ENCODE measurements at places on chromosomes 13 and 19. TPM values are rescaled to one million over a fixed set of nuclear protein-coding genes. Genes with fewer than 3 reads are reported as not detected.

The PDX1 gene
- not detected for total RNA-seq

The MAB21L1 gene
- 1.1 TPM for total RNA-seq

The FSD1 gene
- not detected for total RNA-seq

The MED29 gene
- total RNA-seq, result 52.8 TPM

The PDE4C gene
- total RNA-seq, result not detected

The CNN1 gene
- total RNA-seq, result 327 TPM

The ERICH4 gene
- total RNA-seq, result not detected

The CEACAM21 gene
- total RNA-seq, result not detected

DNA sequence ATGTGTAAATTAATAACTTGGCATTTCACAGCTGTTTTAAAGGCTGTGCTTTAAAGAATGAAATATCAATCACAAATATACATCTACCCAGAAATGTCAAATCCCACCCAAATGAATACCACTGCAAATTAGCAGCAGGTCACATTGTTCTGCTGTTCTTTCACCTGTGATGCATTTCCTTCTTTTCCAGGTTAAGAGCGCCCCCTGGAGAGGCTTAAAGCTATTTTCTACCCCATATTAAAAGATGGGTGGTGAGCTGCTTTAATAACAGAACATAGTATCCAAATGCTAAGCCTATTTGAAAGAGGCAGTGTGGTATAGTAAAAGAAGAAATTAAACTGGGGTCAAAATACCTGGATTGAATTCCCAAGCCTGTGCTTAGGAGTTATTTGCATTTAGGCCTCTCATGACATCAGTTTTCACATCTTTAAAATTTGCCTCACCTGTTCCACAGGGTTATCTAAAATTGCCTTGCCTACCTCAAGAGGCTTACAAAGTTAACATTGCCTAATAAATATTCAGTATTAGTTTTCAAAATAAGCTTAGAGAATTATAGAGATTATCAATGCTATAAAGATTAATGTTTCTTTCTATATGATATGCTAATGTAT lies 396.9 kb upstream of the SLITRK5 start:
- H3K4me1 ChIP-seq, result no peaks in the 10 kb centered on the region
- no peak for DNase-seq
- no peak overlapping the region for H3K4me3 ChIP-seq
- H3K36me3 ChIP-seq, result no peaks in the 10 kb centered on the region

DNA sequence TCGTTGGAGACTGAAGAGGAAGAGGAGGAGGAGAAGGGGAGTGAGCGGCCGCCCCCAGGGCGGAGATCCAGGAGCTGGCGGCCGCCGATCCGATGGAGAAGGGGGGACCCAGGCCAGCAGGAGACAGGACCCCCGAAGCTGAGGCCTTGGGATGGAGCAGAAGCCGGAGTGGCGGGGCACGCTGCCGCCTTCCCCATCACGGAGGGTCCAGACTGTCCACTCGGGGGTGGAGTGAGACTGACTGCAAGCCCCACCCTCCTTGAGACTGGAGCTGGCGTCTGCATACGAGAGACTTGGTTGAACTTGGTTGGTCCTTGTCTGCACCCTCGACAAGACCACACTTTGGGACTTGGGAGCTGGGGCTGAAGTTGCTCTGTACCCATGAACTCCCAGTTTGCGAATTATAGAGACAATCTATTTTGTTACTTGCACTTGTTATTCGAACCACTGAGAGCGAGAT lies 1.8 kb downstream of the GADD45B start:
- peak overlapping the region; percentile 89 for H3K27ac ChIP-seq
- H3K27me3 ChIP-seq, result no peaks in the 10 kb centered on the region
- peak overlapping the region; percentile 70 for H3K4me3 ChIP-seq
- DNase-seq, result peak; percentile 40

GRCh38 chr19:32450217-32450616 lies 44.6 kb downstream of the DPY19L3 start:
- H3K4me1 ChIP-seq, result no peaks in the 10 kb centered on the region
- H3K36me3 ChIP-seq, result no peaks in the 10 kb centered on the region
- no peak for DNase-seq
- no peak overlapping the region for H3K4me3 ChIP-seq

DNA sequence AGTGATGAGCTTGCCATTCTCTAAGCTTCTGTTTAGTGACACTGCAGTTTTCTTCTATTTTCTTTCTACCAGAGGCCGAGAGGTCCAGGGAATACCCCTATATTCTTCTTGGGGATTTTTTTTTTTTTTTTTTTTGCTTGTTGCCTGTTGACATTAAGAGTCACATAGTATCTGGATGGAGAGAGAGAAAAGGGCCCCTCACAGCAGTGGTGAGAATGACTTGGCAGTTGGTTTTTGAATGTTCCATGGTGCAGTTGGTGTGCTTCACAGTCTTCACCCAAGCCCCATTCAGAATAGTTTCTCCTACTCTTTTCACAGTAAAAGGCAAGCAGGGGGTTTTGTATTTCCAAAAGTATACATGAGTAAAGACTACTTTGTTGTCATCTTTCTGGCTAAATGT lies 577.9 kb downstream of the LMO7 start:
- H3K27ac ChIP-seq, result no peak overlapping the region
- H3K4me3 ChIP-seq, result no peak overlapping the region
- no peaks in the 10 kb centered on the region for H3K27me3 ChIP-seq

- no peaks in the 10 kb centered on the region for H3K27me3 ChIP-seq
- no peak for DNase-seq
- no peaks in the 10 kb centered on the region for H3K4me1 ChIP-seq
- H3K36me3 ChIP-seq, result no peaks in the 10 kb centered on the region
These were observed 360.6 kb upstream of the TMTC4 start for GRCh38 chr13:101035119-101035620.

- H3K36me3 ChIP-seq, result no peaks in the 10 kb centered on the region
- no peak overlapping the region for H3K4me3 ChIP-seq
- no peak overlapping the region for H3K27ac ChIP-seq
- H3K27me3 ChIP-seq, result no peaks in the 10 kb centered on the region
These were observed 107.2 kb upstream of the MLNR start for GRCh38 chr13:49112782-49113525.

DNA sequence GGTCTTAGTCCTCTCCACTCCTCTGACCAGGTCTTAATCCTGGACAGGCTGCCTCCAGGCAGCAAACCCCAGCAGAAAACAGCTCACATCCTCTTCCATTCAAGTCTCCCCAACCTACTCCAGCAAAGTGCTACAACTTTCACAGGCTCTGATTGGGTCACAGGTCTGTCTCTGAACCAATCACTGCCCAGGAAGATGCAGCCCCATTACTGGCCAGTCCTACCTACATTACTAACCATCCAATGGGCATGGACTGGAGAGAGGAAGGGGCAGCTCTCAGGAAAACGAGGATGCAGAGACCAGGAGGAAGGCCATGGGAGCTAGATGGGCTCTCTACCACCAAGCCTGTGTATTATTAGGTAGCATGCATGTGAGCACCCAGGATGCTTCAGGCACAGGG lies 12.2 kb downstream of the MED26 start:
- H3K36me3 ChIP-seq, result no peaks in the 10 kb centered on the region
- H3K4me1 ChIP-seq, result peaks cover 18% of the 10 kb centered on the region
- no peak overlapping the region for H3K27ac ChIP-seq
- no peaks in the 10 kb centered on the region for H3K27me3 ChIP-seq

- H3K36me3 ChIP-seq, result no peaks in the 10 kb centered on the region
- no peaks in the 10 kb centered on the region for H3K4me1 ChIP-seq
- H3K4me3 ChIP-seq, result peak overlapping the region; percentile 7
- DNase-seq, result no peak
- peak overlapping the region; percentile 21 for H3K27ac ChIP-seq
These were observed 36.2 kb upstream of the SLC46A3 start for GRCh38 chr13:28754698-28755545.

- no peak overlapping the region for H3K27ac ChIP-seq
- no peaks in the 10 kb centered on the region for H3K36me3 ChIP-seq
- DNase-seq, result no peak
- H3K4me1 ChIP-seq, result no peaks in the 10 kb centered on the region
These were observed 339.2 kb downstream of the DNAJC15 start for GRCh38 chr13:43362556-43362955.

DNA sequence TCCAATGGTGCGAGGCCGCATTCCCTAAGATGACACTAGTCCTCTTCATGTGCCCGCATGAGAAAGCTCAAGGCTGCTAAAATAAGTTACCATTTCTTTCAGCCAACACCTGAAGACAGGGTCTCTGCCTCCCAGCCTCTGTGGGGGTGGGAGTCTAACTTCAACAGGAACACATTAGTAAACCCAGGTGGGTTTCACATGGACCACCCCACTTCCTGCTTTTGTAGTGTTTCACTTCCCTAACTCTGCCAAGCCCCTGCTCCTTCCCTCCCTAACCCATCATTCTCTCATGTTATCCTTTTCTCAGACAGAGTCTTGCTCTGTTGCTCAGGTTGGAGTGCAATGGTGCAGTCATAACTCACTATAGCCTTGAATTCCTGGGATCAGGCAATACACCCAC lies 783.6 kb downstream of the UQCRFS1 start:
- H3K4me3 ChIP-seq, result no peak overlapping the region
- no peaks in the 10 kb centered on the region for H3K4me1 ChIP-seq
- no peaks in the 10 kb centered on the region for H3K27me3 ChIP-seq
- H3K27ac ChIP-seq, result no peak overlapping the region
- no peak for DNase-seq
- H3K36me3 ChIP-seq, result no peaks in the 10 kb centered on the region

DNA sequence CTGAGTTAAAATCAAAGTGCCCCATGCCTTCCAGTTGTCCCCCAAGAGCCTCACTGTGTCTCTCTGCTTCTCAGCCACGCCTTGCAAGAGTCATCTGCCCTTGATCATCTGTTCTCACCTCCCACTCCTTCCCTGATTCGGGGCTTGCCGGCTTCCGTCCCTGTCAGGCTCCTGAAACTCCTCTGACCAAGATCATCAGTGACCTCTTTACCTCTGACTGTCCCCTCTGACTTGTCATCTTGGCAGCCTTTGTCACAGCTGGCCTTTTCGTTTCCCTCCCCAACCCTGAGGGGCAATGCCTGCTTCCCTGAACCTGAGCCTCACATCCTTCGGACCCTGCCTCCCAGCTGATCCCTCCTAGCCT lies 66.3 kb downstream of the MAP4K1 start:
- no peak for DNase-seq
- H3K36me3 ChIP-seq, result no peaks in the 10 kb centered on the region
- no peak overlapping the region for H3K27ac ChIP-seq
- no peaks in the 10 kb centered on the region for H3K27me3 ChIP-seq
- H3K4me3 ChIP-seq, result no peak overlapping the region

- peak within 1 kb of the TSS; percentile 84 for H3K27ac ChIP-seq
- peak within 1 kb of the TSS; percentile 75 for H3K4me3 ChIP-seq
- H3K27me3 ChIP-seq, result no peaks in the 10 kb centered on the region
- no peaks in the 10 kb centered on the region for H3K4me1 ChIP-seq
These were observed at the start of gene TRPC4 for GRCh38 chr13:37869756-37870488. TRPC4 (minus strand) TSS chr13:37869772; CDS start chr13:37783333, 86,439 bp downstream.

- no peak for DNase-seq
- no peaks in the 10 kb centered on the region for H3K36me3 ChIP-seq
- no peak overlapping the region for H3K4me3 ChIP-seq
- H3K4me1 ChIP-seq, result no peaks in the 10 kb centered on the region
- H3K27me3 ChIP-seq, result no peaks in the 10 kb centered on the region
- no peak overlapping the region for H3K27ac ChIP-seq
These were observed 1416.6 kb upstream of the MIR17HG start for GRCh38 chr13:89930861-89931260.

All from uterus (tissue), 4 donors.